ENCODE measurements at places on chromosomes 2 and 18. TPM values are rescaled to one million over a fixed set of nuclear protein-coding genes. Genes with fewer than 3 reads are reported as not detected.

Gene RAPGEF4
- 9.6 TPM for total RNA-seq

Gene GBX2
- not detected for total RNA-seq

Gene TMEM37
- total RNA-seq, result under 0.01 TPM

Gene ELOA2
- total RNA-seq, result not detected

Gene CRACDL
- total RNA-seq, result not detected

Gene STON1
- total RNA-seq, result 20.0 TPM

Gene ANKAR
- total RNA-seq, result 5.4 TPM

Gene ORMDL1
- total RNA-seq, result 69.9 TPM

Gene CNRIP1
- total RNA-seq, result 16.9 TPM

Gene ITGB1BP1
- total RNA-seq, result 29.9 TPM

Gene LDAH
- 15.7 TPM for total RNA-seq

Gene SPATA3
- total RNA-seq, result not detected

Gene GAL3ST2
- total RNA-seq, result 0.85 TPM

Data from regular cardiac myocyte (primary cell).